ENCODE measurements at places on chromosomes 6 and 20.
A peak's percentile ranks its signal among the peaks of the same experiment; 100 is the strongest.

DNA sequence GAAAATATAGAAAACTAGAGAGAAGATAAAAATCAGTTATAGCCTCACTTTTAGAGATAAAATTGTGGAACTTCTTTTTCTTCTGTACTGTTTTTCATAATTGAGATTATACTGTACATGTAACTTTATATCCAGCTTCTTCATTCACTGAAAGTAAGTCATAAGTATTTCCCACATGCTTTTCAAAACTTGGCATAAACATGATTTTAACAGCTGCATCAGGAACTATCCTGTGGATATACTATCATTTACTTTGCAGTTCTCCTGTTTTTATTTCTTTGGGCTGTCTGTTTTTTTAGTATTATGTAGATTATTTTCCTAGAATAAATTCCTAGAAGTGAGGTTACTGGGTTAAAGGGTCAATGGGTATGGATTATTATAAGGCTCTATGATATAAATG is 14.8 kb downstream of the DSTN start:
- DNase-seq = no peak

DNA sequence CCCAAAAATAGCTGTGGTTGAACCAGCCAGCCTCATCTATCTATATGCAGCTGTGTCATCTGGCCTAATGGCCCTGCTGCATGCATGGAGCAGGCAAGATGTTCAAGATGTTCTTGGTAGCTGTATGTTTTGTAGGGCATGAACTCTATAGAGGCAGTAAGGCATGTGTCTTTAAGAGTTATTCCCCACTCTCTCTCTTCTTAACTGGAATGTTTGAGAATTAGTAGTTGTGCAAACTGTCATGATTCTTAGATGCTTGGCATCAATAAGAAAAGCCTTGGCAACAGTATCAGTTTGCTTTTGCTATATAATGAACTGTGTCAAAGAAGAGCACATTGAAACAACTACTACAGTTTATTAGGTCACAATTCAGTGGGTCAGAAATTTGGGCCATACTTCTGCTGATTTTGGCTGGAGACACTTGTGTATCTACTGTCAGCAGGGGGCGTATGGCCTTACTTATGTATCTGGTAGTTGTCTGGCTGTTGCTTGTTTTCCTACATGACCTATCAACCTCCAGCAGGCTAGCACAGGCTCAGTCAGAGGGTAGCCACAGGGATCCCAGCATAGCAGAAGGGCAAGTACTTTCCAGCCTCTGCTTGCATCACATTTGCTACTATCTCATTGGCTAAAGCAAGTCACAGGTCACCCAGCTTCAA is 56.1 kb upstream of the LAMP5 start:
- no peak for DNase-seq

DNA sequence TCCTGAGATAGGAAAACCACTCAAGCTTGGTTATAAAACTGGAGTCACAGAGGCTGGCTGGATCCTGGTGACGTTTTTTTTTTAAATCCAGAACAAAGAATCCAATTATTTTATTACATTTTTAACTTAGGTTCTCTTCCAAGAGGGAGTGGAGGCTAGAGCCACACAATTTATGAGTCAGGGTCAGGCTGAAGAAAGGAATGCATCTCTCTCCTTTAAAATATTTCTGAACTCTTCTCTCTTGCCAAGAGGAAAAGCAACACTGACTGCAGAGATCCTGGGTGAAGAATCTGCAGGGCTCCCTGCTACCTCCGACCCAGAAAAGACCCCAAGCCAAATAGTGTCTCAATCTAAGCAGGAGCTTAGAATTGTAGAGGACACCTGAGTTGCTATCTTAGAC is 88.5 kb upstream of the SSTR4 start:
- DNase-seq = no peak

- no peak for DNase-seq
Measured at GRCh38 chr6:33729059-33729458, 17.6 kb upstream of the UQCC2 start.

DNA sequence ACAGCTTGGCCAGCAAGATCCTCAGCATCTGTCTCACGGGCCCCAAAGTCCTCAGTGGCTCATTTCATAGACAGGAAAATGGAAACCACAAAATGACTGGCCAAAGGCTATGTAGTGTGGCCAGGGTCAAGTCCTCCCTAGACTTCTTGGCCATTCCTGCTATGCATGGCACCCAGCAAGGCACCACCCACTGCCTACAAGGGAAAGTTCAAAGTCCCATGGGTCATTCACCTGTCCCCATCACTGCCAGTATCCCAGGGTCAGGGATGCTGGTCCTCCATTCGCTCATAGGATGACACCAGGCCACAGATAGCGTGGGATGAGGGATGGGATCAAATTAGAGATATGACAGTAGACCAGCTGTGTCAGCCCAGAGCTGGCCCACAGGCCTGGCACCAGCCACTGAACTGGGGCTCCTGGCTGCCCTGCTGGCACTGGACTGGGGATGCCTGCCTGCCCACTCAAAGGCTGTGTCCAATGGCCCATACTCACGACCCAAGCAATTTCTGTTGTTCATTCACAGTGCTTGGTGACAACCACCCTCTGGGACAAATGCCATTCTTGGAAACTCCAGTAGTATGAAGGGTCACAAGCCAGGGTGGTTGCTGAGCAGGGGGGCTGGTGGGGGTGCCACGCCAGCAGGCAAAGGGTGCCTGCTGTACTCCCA is 11.6 kb downstream of the ADISSP start:
- DNase-seq = no peak

- no peak for DNase-seq
Measured at GRCh38 chr6:166662690-166663089, 35.6 kb upstream of the RPS6KA2 start.

GRCh38 chr6:28161410-28162079 is 19.9 kb downstream of the ZKSCAN8 start:
- DNase-seq = peak; percentile 85

DNA sequence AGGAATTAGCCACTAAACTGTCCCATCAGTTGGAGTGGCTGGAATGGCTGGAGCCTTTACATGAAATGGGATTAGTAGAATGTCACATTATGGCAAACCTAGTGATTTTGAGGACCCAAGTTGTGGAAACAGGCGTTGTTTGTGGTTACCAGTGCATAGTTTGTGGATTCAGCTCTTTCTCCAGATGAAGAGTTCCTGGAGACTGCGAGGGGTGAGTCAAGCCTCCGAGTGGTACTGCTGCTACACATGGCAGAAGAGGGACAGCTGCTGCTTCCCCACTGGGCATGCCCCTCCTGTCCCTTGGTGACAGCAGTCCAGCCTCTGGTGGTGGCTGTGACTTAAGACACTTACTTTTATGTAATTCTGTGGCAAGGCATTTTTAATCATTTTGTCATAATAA is 94.2 kb upstream of the SCP2D1 start:
- DNase-seq = no peak

GRCh38 chr6:128754658-128755256 is 128.2 kb upstream of the LAMA2 start:
- DNase-seq = no peak

DNA sequence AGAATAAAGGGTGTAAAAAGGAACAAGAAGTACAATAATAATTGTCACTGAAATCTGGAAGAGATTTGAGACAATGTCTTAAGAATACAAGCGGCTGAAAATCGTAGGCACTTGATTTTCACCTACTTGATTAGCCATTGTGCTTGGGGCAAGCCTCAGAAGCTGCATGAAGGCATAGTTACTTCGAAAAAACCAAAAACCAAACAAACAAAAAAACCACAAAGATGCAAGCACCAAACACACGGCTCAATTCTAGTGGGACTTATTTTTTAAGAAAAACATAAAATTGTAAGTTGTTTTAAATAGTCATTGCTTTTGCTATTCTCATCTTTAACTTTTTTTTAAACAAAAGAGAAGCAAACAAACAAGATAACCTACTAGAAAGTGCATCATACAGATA is 235.6 kb downstream of the OGFRL1 start:
- DNase-seq = no peak

DNA sequence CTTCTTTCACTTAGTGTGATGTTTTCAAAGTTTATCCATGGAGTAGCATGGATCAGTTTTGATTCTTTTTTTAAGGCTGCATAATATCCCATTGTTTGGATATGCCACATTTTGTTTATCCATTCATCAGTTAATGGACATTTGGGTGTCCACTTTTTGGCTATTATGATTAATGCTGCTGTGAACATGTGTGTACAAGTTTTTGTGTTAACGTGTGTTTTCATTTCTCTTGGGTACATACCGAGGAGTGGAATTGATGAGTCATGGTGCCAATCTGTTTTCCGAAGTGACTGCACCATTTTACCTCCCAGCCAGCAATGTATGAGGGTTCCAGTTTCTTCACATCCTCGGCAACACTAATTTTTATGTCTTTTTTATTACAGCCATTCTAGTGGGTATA is 78.4 kb upstream of the CCDC28A start:
- no peak for DNase-seq

- no peak for DNase-seq
Measured at GRCh38 chr6:24378473-24379097, 20.7 kb upstream of the DCDC2 start.

Data from CD4-positive, alpha-beta T cell treated with Interleukin-15 for 4 hours (primary cell).